Kidney (tissue), 22 donors: ENCODE measurements at places on chromosomes 5 and 9.
A peak's percentile ranks its signal among the peaks of the same experiment; 100 is the strongest.

DNA sequence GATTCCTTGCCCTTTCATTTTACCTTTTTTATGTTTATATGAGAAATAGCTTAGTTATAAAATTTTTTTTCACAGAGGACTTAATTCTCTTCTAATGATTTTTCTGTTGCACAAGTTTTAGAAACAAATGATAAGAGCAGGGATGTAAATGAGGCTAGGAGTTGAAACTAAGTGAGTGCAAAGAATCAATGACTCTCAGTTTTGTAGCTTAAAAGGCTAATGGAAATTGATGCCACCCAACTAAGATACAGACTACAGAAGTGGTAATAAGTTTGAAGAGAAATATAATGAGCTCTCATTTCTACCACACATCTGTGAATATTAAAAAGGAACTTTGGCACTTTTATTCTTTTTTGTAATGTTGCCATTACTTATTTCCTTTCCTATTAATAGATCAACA lies 105.1 kb downstream of the LURAP1L start:
- H3K4me3 ChIP-seq: no peak overlapping the region
- no peak for DNase-seq
- no peak overlapping the region for H3K27ac ChIP-seq
- H3K36me3 ChIP-seq: no peaks in the 10 kb centered on the region
- H3K4me1 ChIP-seq: no peaks in the 10 kb centered on the region
- H3K27me3 ChIP-seq: no peaks in the 10 kb centered on the region

- no peak overlapping the region for H3K27ac ChIP-seq
- no peaks in the 10 kb centered on the region for H3K36me3 ChIP-seq
- H3K4me3 ChIP-seq: no peak overlapping the region
- H3K4me1 ChIP-seq: no peaks in the 10 kb centered on the region
- no peaks in the 10 kb centered on the region for H3K27me3 ChIP-seq
Measured at GRCh38 chr5:154284433-154284832, 93.9 kb downstream of the GALNT10 start.

DNA sequence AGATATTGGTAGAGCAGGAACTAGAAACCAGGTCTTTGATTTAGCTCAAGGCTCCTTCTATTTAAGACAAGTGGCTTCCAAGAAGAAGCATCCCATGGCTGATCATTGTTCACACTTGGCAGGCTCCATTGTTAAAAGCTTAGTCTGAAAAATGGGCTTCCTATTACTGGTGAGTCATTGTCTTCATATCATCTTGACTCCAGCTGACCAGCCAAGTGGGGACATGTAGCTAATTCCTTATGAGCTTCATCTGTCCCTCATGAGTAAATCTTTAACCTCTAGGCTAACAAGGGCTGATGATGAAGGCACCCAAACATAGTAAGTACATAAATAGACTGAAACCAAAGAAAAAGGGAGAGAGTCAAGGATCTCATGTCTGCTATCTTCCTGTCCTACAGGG lies 530.3 kb upstream of the KLF4 start:
- H3K27me3 ChIP-seq: no peaks in the 10 kb centered on the region
- H3K36me3 ChIP-seq: no peaks in the 10 kb centered on the region
- no peak overlapping the region for H3K27ac ChIP-seq
- no peak overlapping the region for H3K4me3 ChIP-seq
- no peaks in the 10 kb centered on the region for H3K4me1 ChIP-seq

GRCh38 chr5:53479045-53479589 lies 1.3 kb upstream of the FST start:
- DNase-seq: no peak
- no peaks in the 10 kb centered on the region for H3K36me3 ChIP-seq
- peak overlapping the region; percentile 56 for H3K4me3 ChIP-seq

GRCh38 chr5:10633271-10634049 lies 69.6 kb downstream of the ANKRD33B start:
- H3K4me1 ChIP-seq: no peaks in the 10 kb centered on the region
- no peak overlapping the region for H3K27ac ChIP-seq
- H3K4me3 ChIP-seq: no peak overlapping the region
- H3K36me3 ChIP-seq: no peaks in the 10 kb centered on the region
- peaks cover under 1% of the 10 kb centered on the region for H3K27me3 ChIP-seq

DNA sequence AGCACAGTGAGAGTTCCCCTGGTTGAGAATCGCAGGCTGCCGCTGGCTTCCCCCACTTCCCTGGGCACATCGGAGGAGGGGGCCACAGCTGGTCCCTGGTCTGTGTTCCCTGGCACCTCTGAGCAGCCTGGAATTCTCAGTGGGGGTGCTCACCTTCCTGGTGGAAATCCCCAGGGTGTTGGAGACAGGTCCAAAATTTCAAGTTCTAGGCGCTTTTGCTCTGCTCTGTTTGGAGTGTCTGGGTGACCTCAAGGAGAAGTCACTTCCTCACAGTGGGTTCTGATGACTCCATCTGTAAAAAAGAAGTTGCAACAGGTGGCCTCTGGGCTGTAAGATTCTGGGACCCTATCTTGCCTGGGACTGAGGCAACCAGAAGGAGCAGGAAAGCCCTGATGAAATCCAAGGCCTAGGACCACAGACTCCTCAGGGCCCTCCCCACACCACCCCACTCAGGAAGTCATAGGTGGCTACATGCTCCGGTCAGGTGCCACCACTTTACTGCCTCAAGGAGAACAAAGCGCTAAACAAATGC lies at the start of gene TRAF1:
Gene TRAF1 (minus strand): TSS at position 400 of the 532 bp plus-strand sequence. CDS start 721 bp downstream, outside the sequence.
- no peak within 1 kb of the TSS for H3K4me3 ChIP-seq
- H3K27ac ChIP-seq: peak within 1 kb of the TSS; percentile 52
- no peaks in the 10 kb centered on the region for H3K36me3 ChIP-seq

GRCh38 chr9:132733260-132733815 lies 63.1 kb downstream of the GTF3C4 start:
- no peak for DNase-seq
- H3K27me3 ChIP-seq: no peaks in the 10 kb centered on the region
- no peak overlapping the region for H3K4me3 ChIP-seq
- no peaks in the 10 kb centered on the region for H3K4me1 ChIP-seq

DNA sequence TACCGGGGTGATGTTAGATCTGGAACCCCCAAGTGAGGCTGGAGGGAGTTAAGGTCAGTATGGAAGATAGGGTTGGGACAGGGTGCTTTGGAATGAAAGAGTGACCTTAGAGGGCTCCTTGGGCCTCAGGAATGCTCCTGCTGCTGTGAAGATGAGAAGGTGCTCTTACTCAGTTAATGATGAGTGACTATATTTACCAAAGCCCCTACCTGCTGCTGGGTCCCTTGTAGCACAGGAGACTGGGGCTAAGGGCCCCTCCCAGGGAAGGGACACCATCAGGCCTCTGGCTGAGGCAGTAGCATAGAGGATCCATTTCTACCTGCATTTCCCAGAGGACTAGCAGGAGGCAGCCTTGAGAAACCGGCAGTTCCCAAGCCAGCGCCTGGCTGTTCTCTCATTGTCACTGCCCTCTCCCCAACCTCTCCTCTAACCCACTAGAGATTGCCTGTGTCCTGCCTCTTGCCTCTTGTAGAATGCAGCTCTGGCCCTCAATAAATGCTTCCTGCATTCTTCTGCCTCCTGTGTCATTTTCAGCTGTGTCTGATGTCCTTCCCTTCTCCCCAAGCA lies 2.3 kb upstream of the MYOZ3 start:
- no peaks in the 10 kb centered on the region for H3K27me3 ChIP-seq
- H3K4me3 ChIP-seq: no peak overlapping the region
- DNase-seq: no peak
- no peak overlapping the region for H3K27ac ChIP-seq
- no peaks in the 10 kb centered on the region for H3K36me3 ChIP-seq
- H3K4me1 ChIP-seq: peaks cover 5% of the 10 kb centered on the region
